ENCODE measurements at places on chromosomes 11 and 22. TPM values are rescaled to one million over a fixed set of nuclear protein-coding genes. Genes with fewer than 3 reads are reported as not detected.
A peak's percentile ranks its signal among the peaks of the same experiment; 100 is the strongest.

- no peak overlapping the region for H3K27ac ChIP-seq
- peaks cover 27% of the 10 kb centered on the region for H3K4me1 ChIP-seq
- H3K36me3 ChIP-seq = no peaks in the 10 kb centered on the region
- no peak overlapping the region for H3K4me3 ChIP-seq
Observed at GRCh38 chr11:28763876-28764275, 655.7 kb downstream of the METTL15 start.

DNA sequence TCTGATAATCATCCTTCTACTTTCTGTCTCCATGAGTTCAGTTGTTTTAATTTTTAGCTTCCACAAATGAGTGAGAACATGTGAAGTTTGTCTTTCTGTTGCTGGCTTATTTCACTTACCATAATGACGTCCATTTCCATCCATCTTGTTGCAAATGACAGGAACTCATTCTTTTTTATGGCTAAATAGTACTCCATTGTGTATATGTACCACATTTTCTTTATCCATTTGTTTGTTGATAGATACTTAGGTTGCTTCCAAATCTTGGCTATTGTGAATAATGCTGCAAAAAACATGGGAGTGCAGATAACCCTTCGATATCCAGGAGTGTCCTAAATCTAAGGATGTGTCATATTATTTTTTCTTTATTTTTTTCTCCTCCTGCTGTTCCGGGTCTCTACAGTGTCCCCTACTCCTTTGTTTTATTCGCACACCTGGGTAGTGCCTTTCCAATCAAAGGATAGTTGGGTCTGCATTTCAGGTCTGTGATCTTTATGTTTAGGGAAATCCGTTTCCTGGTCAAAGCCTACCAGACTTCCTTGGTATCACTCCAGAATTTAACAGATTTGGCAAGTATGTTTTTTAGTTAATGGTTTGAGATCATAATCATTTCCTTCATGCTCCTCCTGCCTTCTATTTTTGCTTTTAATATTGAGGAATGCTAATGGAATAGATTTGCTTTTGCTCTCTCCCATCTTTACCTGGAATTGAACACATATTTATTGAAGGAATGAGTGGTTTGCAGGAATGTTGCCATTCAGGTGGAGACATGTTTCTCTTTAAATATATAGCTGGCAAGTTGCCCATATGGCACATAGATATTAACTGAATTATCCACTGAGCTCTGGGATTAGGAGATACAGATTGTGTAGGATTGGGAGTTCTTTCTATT, 53.7 kb downstream of the ARHGEF12 start:
- H3K27ac ChIP-seq = peak overlapping the region; percentile 1
- DNase-seq = no peak
- H3K27me3 ChIP-seq = no peaks in the 10 kb centered on the region
- H3K4me1 ChIP-seq = peaks cover 36% of the 10 kb centered on the region
- peaks cover 8% of the 10 kb centered on the region for H3K36me3 ChIP-seq

- H3K4me1 ChIP-seq = peaks cover 22% of the 10 kb centered on the region
- no peak overlapping the region for H3K4me3 ChIP-seq
- peaks cover 10% of the 10 kb centered on the region for H3K36me3 ChIP-seq
- DNase-seq = no peak
- no peaks in the 10 kb centered on the region for H3K27me3 ChIP-seq
Observed at GRCh38 chr11:110491577-110492320, 62.0 kb downstream of the FDX1 start.

GRCh38 chr11:76642341-76642740, 28.2 kb downstream of the LRRC32 start:
- H3K4me3 ChIP-seq = no peak overlapping the region
- H3K36me3 ChIP-seq = peaks cover 2% of the 10 kb centered on the region
- no peak for DNase-seq
- peaks cover 6% of the 10 kb centered on the region for H3K4me1 ChIP-seq

DNA sequence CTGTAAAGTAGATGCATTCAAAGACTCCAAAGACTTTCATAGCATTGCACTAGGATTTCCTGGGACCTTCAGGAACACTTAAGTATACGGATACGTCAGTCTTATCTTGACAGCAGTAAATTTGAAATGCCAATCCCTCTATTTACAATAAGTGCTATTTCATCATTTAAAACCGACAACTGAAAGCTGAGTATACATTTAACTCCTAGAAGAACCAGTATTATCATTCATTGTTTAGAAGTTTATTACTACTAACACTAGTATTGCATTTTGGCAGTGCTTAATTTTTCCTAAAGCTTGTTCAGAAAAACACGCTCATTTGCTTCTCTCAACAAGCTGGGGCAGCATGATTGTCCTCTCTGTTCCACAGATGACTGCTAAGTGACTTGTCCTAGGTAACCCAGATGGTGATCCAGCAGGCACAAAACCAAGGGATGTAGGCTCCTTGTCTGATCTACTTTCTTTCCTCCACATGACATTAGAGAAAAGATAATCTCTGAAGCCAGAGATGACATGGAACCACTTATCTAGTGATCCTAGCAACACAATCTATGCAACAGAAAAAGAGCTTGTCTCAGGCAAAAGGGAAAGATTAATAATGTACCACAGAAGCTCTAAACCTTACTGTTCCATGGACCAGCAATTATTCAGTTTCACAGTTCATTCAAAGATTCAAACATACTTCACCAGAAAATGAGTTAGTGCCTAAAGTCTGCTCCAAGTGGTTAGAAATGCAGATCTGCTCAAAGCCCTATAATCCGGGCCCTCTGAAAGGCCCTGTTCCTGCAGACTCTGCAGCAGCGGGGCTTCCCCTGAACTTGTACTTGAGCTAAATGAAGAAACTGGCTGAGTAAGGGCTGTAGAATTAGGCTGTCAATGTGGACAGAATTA, 5.2 kb downstream of the MAML2 start:
- H3K27ac ChIP-seq = peak overlapping the region; percentile 56
- no peak for DNase-seq
- H3K36me3 ChIP-seq = no peaks in the 10 kb centered on the region
- no peak overlapping the region for H3K4me3 ChIP-seq
- H3K4me1 ChIP-seq = peaks cover 92% of the 10 kb centered on the region
- H3K27me3 ChIP-seq = no peaks in the 10 kb centered on the region

DNA sequence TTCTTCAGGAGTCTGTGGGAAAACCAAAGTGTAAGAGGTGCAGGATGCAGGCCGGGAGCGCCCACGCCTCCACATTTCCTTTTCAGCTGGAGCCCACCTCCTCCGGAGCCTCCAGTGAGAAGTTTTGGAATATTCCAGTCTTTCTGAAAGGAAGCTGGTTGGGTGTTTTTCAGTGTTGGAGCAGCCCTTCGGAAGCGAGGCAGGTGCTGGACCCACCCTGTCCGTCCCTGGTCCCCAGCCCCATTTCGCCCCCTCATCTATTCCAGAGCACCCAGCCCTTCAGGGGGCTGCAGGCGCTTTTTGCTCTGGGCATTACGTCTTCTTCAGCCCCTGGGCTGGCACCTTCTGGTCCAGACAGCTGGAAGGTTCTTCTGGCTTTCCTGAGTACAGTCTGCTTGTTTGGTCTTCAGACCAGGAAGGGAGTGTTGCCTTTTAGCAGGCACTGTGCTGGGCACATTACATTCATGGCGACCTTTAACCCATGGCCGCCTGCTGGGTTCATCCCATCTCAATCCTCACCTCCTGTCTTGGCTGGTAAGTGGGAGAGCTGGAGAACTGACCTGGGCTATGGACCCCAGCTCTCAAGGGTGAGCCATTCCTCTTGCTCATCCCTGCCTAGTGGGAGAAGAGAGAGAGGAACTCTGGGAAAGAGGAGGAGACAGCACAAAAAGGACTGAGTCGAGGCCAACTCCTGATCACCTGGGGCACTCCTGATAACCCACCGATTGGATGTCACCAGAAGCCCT, 710 bp upstream of the THY1 start:
- H3K4me3 ChIP-seq = peak overlapping the region; percentile 96
- no peaks in the 10 kb centered on the region for H3K27me3 ChIP-seq
- H3K36me3 ChIP-seq = peaks cover 32% of the 10 kb centered on the region
- DNase-seq = no peak

The OR4C11 gene
- total RNA-seq = not detected

All from WTC11 (cell line).